ENCODE measurements at places on chromosomes 12 and 14.

- DNase-seq: no peak
Measured at GRCh38 chr12:11862798-11863197, 207.9 kb upstream of the BCL2L14 start.

GRCh38 chr14:77208291-77208978 is 26.8 kb downstream of the TMEM63C start:
- DNase-seq: peak; percentile 96

- no peak for DNase-seq
Measured at GRCh38 chr14:67416810-67417209, 4.8 kb upstream of the PLEK2 start.

- peak; percentile 75 for DNase-seq
Measured at GRCh38 chr14:91258011-91258618, 13.6 kb upstream of the GPR68 start.

DNA sequence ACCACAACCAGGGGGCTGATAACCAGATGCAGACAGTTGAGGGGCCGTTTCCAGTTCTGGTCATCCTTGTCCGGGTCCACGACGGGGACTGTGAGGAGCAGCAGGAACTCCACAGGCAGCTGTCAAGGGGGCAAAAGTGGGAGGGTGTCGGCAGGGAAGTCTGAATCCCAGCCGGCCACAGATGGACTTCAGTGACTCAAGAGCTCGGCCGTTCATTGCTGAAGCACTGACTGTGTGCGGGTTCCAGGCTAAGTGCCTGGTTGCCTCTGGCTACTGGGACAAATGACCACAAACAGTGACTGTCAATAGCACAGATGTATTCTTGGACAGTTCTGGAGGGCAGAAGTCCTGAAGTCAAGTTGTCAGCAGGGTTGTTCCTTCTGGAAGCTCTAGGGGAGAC is 19.6 kb downstream of the SLC8B1 start:
- DNase-seq: no peak

DNA sequence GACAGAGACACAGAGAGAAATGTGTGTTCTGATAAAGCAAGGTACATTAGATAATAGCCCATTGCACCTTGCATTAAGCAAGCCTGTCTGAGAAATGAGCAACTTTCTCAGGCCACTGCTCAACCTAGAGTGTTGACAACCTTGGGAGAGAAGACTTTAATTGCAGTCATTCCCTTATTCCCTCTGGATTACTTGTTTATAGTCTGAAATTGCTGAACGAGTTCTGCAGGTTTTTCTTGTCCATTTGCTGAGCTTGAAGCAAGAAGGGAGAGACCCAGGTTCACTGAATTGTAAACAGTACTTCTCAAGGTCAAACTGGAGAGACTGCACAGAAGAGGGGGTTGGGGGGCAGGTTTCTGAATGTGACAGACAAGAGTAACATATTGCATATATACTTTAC is 159.4 kb upstream of the PLEKHG7 start:
- no peak for DNase-seq

GRCh38 chr14:75626863-75627262 is 33.8 kb downstream of the ERG28 start:
- DNase-seq: no peak

DNA sequence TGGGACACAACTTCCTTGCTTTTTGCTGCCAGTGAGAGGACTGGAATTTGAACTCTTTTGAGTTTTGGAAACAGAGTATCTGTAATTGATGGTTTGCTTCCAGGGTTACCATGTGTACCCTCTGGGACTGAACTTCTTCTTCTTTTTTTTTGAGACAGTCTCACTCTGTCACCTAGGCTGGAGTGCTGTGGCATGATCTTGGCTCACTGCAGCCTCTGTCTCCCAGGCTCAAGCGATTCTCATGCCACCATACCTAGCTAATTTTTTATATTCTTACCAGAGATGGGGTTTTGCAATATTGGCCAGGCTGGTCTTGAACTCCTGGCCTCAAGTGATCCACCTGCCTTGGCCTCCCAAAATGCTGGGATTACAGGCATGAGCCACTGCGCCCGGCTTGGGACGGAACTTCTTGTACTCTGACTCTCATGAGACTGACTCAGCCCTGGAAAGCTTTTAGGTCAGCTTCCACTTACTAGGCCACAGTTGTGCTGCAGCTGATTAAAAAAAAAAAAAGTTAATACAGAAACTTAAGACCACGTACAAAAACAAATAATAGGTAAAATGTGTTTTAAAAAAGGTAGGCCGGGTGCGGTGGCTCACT is 15.8 kb downstream of the SEL1L start:
- DNase-seq: no peak

DNA sequence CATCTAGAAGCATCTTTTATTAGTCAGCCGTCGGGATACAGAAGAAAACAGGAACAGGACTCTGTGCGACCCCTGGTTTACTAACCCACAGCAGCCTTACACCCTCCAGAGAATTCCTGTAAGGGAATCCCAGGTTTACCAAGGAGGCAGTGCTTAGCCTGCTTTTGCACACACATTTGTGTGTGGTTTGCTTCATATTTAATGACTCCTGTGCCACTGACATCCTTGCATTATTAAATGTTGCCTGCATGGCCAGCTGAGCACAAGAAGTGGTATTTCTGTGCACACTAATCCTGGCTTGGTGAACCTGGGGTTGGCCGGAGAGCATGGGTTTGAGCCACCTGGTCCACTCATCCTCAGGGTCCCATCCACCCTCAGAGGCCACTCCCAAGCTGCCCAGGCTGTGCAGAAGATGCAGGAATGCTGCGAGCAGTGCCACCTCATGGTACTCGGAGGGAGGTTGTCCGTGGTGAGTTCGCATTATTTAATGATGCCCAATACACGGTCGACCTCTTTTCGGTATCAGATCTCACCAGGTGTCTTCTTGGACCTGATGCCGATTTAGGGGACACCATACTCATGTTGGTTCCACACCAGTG is 152.4 kb upstream of the RTL1 start:
- DNase-seq: peak; percentile 26

GRCh38 chr12:128025589-128026245 is 241.3 kb upstream of the TMEM132C start:
- DNase-seq: no peak

DNA sequence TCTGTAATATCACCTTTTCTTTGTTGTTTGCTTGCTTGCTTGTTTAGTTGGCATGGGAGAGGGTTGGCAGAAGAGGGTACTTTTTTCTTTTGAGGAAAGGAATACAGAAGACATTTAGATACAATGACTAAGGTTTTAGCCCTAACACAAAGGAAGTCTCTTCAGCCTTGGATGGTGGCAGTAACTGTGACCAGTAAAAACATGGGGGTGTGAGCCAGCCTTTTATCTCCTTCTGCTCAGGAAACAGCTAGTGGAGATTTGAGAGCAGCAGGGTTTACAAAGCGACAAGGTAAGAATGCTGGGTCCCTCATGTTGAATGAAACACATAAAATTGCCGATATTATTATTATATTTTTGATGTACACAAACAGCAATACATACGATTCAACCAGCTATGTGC is 40.4 kb downstream of the SLC8A3 start:
- DNase-seq: no peak

DNA sequence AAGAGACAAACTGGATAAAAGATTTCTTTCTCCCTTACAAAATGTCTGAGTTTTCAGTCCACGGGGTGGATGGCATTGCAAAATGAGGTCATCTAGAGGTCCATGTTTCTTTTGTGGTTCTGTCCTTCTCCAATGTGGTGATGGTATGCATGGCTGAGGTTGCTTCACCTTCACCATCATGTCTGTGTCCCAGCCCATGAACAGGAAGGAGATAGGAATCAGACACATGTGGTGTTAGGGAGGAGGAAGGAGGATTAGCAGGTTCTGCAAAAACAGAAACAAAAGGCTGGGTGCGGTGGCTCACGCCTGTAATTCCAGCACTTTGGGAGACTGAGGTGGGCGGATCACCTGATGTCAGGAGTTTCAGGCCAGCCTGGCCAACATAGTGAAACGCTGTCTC is 11.0 kb upstream of the AEBP2 start:
- DNase-seq: no peak

GRCh38 chr12:81440001-81440400 is 319.1 kb downstream of the PPFIA2 start:
- no peak for DNase-seq

DNA sequence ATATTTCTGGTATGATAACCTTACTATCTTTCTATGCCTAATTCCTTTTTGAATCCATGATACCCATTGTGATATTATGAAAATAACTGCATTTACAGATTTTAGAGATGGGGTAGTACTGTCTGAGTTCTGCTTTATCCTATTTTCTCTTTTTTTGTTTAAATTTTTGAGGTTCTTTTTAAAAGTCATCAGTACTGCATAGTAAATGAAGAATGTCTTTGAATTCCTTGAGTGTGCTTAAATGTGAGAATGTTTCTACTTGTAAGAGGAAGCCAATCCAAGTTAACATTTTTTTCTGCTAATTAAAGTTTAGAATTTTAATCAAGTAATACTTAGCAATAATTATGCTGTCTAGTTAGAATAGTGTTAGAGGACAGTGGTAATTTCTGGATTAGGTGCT is 474.6 kb downstream of the PCNX1 start:
- no peak for DNase-seq

DNA sequence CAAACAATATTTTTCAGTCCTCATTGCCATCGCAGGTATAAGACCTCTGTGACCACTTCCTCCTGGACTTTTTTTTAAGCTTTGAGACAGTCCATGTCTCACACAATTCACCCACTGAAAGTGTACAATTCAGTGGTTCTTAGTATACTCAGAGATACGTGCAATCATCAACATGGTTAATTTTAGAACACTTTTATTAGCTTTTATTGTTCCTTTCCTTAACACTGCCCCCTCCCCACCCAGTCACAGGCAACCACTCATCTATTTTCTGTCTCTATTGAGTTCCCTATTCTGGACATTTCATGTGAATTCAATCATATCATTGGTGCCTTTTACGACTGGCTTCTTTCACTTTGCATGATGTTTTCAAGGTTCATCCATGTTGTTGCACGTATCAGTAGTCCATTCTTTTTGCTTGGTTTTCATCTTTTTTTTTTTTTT is 16.2 kb downstream of the NCKAP5L start:
- DNase-seq: no peak

DNA sequence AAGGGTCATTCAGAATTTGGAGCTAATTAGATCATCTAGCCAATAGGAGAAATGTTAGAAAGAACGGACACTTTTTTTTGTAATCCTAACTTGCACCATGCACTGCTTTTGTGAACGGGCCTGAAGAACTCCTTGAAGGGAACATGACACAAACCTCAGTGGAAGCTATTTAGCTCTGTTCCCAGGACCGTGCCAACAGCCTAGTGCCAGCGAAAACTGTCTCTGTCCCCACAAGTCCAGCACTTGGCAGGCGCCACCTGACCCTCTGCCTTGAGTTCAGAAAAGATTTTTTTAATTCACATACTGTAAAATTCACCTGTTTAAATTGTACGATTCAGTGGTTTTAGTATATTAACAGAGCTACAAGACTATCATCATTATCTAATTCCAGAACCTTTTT is 31.3 kb upstream of the KCNA5 start:
- DNase-seq: no peak

- no peak for DNase-seq
Measured at GRCh38 chr12:59067083-59067482, 146.8 kb upstream of the LRIG3 start.

DNA sequence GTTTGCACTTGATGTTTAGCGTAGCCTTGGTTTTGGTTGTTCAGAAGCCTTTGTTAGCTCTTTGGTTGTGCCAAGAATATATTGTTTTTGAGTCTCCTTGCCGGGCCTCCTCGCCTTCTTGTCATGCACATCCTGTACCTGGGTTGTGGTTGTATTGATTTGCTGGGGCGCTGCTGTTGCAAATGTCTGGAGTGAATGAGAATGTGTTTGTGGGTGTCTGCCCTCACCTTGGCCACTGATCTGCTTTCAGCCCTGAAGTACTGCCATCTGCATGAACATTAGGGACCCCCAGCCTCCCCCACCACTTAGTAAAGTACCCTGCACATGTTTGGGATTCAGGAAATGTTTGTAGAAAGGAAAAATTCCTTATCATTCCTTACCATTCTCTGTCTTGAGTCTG is 16.5 kb downstream of the PRKCH start:
- no peak for DNase-seq

DNA sequence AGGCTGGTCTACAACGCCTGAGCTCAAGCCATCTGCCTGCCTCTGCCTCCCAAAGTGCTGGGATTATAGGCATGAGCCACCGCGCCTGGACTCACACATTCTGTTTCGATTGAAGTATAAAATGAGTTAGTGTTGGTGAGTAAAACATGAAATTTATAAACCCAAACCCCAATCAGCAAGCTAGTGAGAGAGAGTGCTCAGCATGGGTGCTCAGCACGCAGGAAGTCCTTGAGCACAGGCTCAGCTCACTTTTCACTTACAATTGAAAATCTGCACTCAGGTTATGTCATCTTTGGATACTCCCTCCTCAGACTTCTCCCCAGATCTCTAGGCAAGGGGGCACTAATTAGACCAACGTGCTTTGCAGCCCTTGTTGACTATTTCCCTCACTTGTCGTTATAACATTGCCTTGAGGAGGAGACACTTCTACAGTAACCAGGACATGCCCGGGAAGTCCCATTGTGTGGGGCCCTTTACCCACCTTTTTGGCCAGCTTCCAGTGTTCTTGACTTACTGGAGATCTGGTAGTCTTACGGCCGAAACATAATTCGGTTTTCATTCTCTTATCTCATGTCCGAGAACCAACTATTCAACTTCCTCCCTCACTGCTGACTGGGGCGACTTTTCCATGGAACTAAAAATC is 68.5 kb upstream of the AMN1 start:
- DNase-seq: no peak

Data from osteoblast (primary cell).